ENCODE measurements at places on chromosomes 5 and 9.

- no peak for DNase-seq
These were observed 9.5 kb downstream of the SLC35A4 start for GRCh38 chr5:140574165-140574564.

GRCh38 chr9:97563458-97564135 is 62.1 kb downstream of the TMOD1 start:
- DNase-seq = no peak

- DNase-seq = no peak
These were observed 89.6 kb downstream of the RAPGEF1 start for GRCh38 chr9:131650254-131650653.

DNA sequence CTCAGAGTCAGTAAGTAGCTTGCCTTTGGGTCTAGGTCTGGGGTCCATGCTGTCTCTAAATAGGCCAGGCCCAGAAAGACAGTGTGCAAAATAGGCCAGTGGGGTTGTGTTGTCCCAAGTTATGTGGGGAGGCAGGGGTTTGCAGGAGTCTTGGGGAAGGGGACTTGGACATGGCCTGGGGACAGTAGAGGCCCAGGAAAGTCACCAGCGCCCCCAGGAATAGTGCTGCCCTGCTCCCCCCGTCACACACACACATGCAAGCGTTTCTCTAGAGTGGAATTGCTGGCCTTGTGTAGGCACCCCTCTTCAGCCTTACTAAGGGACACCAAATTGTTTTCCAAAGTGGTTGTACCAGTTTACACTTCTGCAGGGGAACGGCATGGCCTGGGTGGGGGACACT is 227.5 kb downstream of the PBX3 start:
- no peak for DNase-seq

DNA sequence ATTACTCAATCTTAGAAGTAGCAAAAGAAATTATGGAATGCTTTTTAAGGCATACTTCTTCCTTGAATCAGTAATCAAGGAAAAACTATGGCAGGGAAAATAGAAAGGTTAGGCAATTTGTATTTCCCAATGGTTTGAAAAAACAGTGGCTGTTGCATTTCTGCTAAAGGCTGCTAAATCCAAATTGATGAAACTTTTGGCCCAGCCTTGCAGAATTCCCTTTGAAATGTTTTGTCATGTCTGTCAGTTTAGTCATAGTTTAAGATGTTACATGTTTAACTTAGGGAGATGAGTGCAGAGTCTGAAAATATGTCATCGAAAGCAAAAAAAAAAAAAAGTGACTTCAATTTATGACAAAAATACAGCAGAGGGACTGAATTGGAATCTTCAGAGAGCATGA is 878.9 kb upstream of the WWC1 start:
- DNase-seq = no peak

DNA sequence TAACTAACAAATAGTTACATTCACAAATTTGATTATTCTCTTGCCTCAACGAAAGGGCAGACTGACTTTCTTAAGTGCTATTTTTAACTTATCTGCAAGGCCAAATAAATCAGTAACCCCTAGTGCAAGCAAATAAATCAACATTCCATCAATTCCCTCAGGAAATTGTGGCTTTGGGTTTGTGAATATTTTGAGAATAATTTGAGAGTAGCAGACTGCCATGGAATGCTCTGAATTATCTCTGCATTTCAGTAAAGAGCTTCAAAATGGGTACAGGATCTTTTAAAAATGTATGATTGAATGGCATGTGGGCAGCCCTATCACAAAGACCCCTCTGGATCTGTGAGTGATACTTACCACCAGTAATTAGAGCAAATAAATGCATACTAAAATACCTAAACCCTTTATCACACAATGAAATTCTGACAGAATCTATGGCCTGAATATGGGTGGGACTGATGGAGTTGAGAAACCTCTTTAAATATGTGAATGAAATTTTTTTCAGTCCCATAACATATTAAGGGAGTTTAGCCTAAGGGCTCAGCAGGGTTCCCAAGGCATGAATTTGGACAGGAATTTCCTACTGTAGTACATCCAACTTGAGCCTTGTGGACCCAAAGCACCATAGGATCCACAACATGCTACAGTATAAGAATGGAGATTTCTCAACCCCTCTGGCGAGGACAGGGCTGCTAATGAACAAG is 92.5 kb upstream of the ITGA2 start:
- no peak for DNase-seq

GRCh38 chr5:80368661-80369480 is 39.0 kb upstream of the ZFYVE16 start:
- DNase-seq = no peak

DNA sequence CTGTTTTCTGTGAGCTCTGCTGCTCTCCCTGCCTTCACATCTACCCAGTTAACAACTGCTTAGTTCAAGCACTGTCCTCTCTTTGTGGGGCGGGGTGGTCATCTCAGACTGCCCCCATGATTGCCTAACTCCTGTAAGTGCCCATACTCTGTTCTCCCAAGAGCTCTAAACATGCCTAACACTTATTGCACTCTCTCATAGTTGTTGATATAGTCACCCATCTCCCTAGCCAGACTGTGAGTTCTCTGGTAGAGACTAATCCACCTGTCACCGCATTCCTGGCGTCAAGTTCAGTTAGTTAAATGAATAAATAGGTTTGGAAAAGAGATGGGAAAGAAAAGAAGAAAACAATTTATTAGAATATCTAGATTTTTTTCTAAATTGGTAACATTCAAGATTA is 18.3 kb upstream of the MUSK start:
- no peak for DNase-seq

DNA sequence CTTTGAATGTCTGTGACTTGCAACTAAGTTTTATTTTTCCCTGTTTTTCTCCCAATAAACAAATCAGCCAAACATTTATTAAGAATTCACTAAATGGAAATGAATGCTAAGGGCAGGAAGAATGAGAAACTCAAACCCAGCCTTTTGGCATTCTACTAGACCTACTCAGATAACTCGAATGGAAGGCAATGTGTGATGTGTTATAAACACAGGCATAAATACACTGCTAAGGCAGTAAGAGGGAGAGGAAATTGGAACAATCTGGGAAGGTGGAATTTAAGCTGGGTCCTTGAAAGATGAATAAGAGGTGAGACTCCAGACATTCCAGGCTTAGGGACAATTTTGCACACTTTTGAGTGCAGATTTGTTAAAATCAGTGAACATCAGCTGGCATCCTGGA is 34.7 kb downstream of the MARCHF3 start:
- DNase-seq = no peak

GRCh38 chr5:88770276-88771257 is 112.4 kb downstream of the MEF2C start:
- DNase-seq = no peak

GRCh38 chr9:89342948-89343347 is 24.6 kb downstream of the SECISBP2 start:
- DNase-seq = no peak

GRCh38 chr5:121158451-121158850 is 693.2 kb upstream of the FTMT start:
- DNase-seq = no peak

DNA sequence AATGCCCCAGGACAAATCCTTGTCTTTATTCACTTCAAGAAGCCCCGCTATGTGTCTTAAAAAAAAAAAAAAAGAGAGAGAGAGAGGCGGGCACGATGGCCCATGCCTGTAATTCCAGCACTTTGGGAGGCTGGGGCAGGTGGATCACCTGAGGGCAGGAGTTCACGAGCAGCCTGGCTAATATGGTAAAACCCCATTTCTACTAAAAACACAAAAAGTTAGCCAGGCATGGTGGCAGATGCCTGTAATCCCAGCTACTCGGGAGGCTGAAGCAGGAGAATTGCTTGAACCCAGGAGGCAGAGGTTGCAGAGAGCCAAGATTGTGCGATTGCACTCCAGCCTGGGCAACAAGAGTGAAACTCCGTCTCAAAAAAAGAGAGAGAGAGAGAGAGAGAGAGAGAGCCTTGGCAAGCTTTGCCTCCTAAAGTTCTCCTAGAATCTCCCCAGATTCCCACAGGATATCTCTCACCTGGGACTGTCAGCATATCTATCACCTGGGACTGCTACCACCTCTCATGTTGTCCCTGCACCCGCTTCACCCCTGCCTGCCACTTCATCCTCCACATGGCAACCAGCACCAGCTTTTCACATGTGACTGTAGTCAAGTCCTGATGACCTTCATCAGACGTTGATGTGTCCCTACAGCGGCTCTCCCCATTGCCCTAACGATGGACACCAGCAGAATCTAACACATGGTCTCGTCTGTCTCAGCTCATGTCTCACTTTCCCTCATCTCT is 5.8 kb downstream of the ITK start:
- no peak for DNase-seq
